Activated naive CD8-positive, alpha-beta T cell treated with anti-CD3 and anti-CD28 coated beads, Interleukin-2, amount 10 ng/mL, durations not matched to agents 7 days and 5 days (primary cell): ENCODE measurements at places on chromosomes 7 and 10. TPM values are rescaled to one million over a fixed set of nuclear protein-coding genes. Genes with fewer than 3 reads are reported as not detected.

The ITGB1 gene
- 60.3 TPM for total RNA-seq

The ZNF92 gene
- total RNA-seq = 25.5 TPM

- H3K27ac ChIP-seq = peak overlapping the region; percentile 85
- peak overlapping the region; percentile 65 for H3K4me3 ChIP-seq
- H3K27me3 ChIP-seq = no peaks in the 10 kb centered on the region
- peaks cover 74% of the 10 kb centered on the region for H3K4me1 ChIP-seq
- peaks cover 32% of the 10 kb centered on the region for H3K36me3 ChIP-seq
- no peak for DNase-seq
These were observed 220.0 kb downstream of the FAM107B start for GRCh38 chr10:14554491-14555205.

- no peak for DNase-seq
- no peaks in the 10 kb centered on the region for H3K36me3 ChIP-seq
- H3K4me3 ChIP-seq = no peak overlapping the region
- no peaks in the 10 kb centered on the region for H3K27me3 ChIP-seq
These were observed 33.1 kb downstream of the PPIF start for GRCh38 chr10:79380125-79380945.

DNA sequence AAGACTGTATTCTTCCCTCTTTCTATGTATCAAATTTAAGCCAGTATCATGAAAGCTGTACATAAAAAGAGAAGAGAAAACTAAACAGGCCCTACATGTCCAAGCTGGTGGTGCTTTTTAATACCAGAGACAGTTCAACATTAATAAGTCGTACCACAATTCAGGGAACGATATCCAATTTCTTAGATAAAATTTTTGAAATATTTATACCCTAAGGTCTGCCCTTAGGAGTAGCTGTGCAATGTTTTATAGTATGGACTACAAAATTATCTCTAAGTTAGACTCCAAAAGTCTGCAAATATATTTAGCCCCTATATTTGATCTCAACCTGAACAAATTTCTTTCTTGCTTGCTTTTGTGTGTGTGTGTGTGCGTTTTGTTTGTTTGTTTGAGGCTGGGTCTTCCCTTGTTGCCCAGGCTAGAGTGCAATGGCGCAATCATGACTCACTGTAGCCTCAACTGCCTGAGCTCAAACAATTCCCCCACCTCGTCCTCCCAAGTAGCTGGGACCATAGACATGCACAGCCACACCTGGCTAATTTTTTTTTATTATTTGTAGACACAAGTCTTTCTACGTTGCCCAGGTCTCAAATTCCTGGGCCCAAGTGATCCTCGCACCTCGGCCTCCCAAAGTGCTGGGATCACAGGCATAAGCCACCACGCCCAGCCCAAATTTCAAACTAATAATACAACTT lies 13.2 kb downstream of the ARHGAP19 start:
- no peak overlapping the region for H3K27ac ChIP-seq
- H3K27me3 ChIP-seq = no peaks in the 10 kb centered on the region
- H3K4me3 ChIP-seq = no peak overlapping the region
- peaks cover 1% of the 10 kb centered on the region for H3K36me3 ChIP-seq
- peaks cover 9% of the 10 kb centered on the region for H3K4me1 ChIP-seq
- no peak for DNase-seq

- no peak overlapping the region for H3K27ac ChIP-seq
- DNase-seq = no peak
- no peaks in the 10 kb centered on the region for H3K36me3 ChIP-seq
- no peaks in the 10 kb centered on the region for H3K27me3 ChIP-seq
These were observed 249.3 kb upstream of the KCND2 start for GRCh38 chr7:120023494-120024167.

DNA sequence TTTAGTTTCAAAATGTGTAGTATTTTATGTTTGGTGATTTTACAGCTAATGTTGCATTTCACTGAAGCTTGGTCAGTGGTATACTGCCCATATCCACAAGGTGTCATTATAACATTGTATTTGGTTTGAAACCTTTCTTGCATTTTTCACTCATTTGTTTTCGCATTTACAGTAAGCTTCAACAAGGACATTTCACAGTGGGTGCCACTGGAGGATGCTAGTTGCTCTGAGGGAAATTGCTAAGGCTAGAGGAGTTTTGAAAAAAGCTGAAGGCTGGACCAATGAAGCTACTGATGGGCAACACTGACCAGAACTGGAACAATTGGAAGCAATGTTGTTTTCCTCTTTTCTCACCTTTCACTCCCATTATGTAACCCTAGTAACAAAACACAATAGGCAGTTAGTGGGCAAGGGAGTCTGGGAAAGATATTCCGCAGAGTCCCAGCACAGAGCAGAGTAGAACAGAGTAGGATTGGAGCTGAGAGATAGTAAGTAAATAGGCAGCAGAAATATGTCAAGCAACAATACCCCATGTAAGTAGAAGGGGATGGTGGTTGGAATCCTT lies 23.6 kb upstream of the SRI start:
- no peak for DNase-seq
- H3K27ac ChIP-seq = no peak overlapping the region
- no peaks in the 10 kb centered on the region for H3K36me3 ChIP-seq

- no peak for DNase-seq
- H3K27ac ChIP-seq = no peak overlapping the region
- H3K4me3 ChIP-seq = no peak overlapping the region
- no peaks in the 10 kb centered on the region for H3K4me1 ChIP-seq
These were observed 16.6 kb upstream of the AQP1 start for GRCh38 chr7:30894866-30895605.

- H3K4me3 ChIP-seq = no peak overlapping the region
- DNase-seq = no peak
- H3K36me3 ChIP-seq = no peaks in the 10 kb centered on the region
- H3K4me1 ChIP-seq = no peaks in the 10 kb centered on the region
- no peak overlapping the region for H3K27ac ChIP-seq
These were observed 39.9 kb upstream of the ZNF107 start for GRCh38 chr7:64626083-64626469.

GRCh38 chr7:100546129-100546925 lies 7.3 kb downstream of the AGFG2 start:
- no peak for DNase-seq
